ENCODE measurements at places on chromosomes 13 and 19. TPM values are rescaled to one million over a fixed set of nuclear protein-coding genes. Genes with fewer than 3 reads are reported as not detected.

AMER2 gene
- not detected for total RNA-seq

BRCA2 gene
- total RNA-seq = 5.7 TPM

GRK1 gene
- total RNA-seq = not detected

CYP4F3 gene
- 3.9 TPM for total RNA-seq

CALR3 gene
- not detected for total RNA-seq

C19orf33 gene
- total RNA-seq = 563 TPM

CABP5 gene
- total RNA-seq = not detected

TMTC4 gene
- total RNA-seq = 10.1 TPM

UBE2L5 gene
- not detected for total RNA-seq

C2CD4C gene
- 0.53 TPM for total RNA-seq

FAM124A gene
- total RNA-seq = 2.4 TPM

TMEM38A gene
- 0.94 TPM for total RNA-seq

SCEL gene
- 0.88 TPM for total RNA-seq

SYT5 gene
- 1.4 TPM for total RNA-seq

ZNF460 gene
- total RNA-seq = 1.9 TPM

GRAMD1A gene
- total RNA-seq = 154 TPM

MCF2L gene
- 0.37 TPM for total RNA-seq

Measured in A549 treated with dexamethasone at 1 μM for 4 hours (cell line).